CD8-positive, alpha-beta memory T cell (primary cell): ENCODE measurements at places on chromosomes 1 and 21. TPM values are rescaled to one million over a fixed set of nuclear protein-coding genes. Genes with fewer than 3 reads are reported as not detected.

GRCh38 chr21:19508844-19509243 is 1105.3 kb upstream of the TMPRSS15 start:
- no peak for DNase-seq

DNA sequence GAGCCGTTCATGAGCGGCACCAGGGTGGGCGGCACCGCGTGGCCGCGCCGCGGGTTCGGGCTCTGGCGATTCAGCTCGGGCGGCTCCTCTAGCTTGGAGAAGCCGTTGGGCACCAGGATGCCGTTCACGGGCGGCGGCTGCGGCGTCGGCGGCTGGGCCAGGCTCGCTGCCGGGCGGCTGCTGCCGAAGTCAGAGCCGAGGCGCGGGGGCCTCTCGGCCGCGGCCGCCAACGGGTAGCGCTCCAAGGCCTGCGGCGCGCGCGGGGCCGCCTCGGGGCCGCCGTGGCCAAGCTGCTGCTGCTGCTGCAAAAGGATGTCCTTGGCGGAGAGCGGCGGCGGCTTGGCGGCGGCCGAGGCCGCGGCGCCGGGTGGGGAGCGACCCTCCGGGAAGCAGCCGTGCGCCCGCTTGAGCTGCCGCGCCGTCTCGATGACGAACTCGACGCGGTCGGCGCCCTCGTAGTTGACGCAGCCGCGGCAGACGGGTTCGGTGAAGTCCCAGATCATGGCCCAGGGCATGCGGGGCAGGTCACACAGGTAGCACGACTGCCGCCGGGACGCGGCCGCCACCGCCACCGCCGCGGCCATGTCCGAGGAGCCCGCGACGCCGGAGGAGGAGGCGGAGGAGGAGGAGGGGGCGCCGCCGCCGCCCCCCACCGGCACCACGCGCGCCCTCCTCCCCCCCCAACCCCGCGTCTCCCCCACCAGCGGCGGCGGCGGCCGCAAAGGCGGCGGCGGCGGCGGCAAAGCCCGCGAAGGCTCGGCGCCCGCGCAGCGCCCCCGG is 877 bp downstream of the IRF2BP2 start:
- DNase-seq: peak; percentile 87

Gene KRTAP21-2
- total RNA-seq: not detected

Gene MSH4
- total RNA-seq: 0.50 TPM
